Activated naive CD8-positive, alpha-beta T cell treated with anti-CD3 and anti-CD28 coated beads, Interleukin-2, amount 10 ng/mL, durations not matched to agents 7 days and 5 days (primary cell): ENCODE measurements at places on chromosomes 5 and 9.

DNA sequence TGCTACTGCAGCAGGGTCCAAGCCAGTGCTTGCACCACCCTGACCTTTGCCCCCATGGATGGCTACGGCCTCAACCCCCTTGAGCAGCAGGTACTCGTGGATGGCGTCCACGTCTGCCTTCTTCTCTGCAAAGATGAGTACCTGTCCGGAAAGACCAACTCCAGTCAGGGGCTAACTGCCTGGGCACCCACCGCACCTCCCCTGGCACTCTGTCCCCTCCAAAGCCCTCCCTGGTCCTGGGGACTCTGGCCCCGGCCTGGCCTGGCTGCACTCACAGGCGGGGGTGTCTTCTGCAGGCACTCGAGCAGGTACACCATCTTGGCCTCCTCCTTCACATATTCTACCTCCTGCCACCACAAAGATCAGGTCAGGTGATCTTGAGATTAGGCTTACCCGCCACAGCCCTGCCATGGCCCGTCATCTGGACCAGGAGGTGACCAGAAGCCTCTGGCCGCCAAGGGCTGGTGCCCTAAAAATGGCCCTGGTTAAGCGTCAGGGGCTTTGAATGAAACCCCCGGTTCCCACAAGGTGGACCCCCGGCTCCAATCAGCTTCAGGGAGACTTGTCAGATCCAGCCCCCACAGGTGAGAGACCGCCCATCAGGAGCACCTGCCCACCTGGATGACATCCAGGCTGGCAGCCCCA lies 3.2 kb upstream of the DOK3 start:
- DNase-seq, result no peak

DNA sequence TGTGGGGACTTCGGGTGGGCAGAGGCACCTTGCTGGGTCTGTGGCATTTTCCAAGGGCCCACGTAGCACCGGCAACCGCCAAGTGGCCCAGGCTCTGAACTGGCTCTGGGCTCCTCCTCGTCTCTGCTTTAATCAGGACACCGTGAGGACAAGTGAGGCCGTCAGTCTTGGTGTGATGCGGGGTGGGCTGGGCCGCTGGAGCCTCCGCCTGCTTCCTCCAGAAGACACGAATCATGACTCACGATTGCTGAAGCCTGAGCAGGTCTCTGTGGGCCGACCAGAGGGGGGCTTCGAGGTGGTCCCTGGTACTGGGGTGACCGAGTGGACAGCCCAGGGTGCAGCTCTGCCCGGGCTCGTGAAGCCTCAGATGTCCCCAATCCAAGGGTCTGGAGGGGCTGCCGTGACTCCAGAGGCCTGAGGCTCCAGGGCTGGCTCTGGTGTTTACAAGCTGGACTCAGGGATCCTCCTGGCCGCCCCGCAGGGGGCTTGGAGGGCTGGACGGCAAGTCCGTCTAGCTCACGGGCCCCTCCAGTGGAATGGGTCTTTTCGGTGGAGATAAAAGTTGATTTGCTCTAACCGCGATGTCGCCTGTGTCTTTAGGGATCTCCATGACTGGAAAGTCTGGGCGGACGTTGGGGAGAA lies 5.8 kb downstream of the DPP7 start:
- DNase-seq, result no peak

DNA sequence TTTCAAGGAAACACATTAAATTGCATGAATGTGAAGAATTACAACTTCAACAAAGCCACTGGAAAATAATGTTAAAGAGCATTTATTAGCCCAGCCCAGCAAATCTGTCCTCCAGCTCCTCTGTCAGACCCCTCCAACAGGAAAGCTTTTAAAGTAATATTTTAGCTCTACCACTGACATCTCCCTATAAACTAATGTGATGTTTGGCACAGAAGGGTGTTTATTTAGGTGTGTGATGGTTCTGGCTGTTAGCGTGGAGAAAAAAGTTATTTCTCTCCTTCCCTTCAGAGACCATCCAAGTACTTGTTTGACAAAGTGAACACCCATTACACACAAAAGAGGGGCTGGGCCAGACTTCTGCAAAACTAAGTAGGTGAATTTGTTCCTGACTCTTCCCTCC lies 111.9 kb upstream of the TARS1 start:
- no peak for DNase-seq

DNA sequence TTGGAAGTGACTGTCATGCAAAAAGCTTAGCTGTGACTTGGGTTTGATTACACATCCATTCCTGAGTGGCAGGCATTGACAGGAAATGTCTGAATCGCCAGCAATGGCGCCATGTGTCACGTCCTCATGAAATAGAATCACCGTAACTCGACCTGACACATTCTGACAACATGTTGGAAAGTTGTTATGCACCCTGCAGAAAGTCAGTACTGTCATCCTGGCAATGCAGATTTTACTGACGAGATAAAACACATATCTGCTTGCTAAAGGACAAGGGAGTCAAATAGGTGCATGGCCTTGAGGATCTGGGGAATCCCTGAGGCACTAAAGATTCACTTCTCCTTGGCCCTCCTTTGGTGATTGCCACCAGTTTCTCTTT lies 344.2 kb downstream of the SPATA31D1 start:
- no peak for DNase-seq

GRCh38 chr5:56480705-56481427 lies 247.7 kb upstream of the ANKRD55 start:
- peak; percentile 39 for DNase-seq

DNA sequence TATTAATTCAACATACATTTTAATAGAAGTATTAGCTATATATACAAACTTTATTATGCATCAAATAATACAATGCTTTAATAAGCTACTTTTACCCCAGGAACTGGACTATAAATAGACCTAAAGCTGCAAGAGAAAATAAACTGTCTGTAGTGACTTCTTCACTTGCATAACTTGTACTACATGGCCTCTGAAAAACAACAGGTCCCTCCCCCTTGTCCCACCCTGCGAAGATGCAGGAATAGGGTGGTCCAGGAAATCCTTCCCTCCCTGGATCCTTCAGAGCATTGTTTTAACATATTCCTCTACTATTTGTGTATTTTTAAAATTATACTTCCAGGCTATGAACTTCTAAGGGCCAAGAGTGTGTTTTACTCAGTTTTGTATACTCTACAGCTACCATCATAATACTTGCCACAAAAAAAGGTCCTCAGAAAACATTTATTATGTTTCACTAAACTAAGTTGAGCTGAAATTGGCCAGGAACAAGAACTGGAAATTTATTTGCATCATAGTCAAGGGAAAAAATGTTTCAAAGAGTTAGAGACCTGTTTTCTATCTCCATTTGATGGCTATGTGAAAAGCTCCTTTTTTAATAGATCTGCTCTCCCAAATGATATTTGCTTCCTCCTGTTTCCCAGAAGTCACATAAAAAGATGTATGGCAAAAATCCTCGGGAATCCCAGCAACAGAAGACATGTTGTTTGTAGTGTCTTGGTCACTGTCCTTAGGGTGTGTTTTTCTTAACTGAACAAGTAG lies 15.2 kb upstream of the SELENOP start:
- DNase-seq, result no peak

DNA sequence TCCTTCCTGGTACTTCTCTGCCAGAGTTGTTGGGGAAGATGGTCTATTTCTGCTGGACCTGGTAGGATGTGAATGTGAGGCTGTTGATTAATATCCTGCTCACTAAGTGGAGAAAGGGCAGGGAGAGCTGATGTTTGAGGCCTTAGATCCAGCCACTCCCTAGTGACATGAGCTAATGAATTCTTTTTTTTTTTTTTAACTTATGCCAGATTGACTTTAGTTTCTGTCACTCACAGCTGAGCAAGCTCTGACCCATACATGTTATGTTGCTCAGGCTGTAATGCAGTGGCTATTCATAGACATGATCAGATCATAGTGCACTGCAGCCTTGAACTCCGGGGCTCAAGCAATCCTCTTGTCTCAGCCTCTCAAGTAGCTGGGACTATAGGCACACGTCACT lies 75.1 kb upstream of the SPRY4 start:
- DNase-seq, result no peak

- DNase-seq, result no peak
These were observed 1209.1 kb downstream of the CDH12 start for GRCh38 chr5:21644032-21644431.

GRCh38 chr5:137497396-137498290 lies 1.5 kb downstream of the SPOCK1 start:
- DNase-seq, result no peak

DNA sequence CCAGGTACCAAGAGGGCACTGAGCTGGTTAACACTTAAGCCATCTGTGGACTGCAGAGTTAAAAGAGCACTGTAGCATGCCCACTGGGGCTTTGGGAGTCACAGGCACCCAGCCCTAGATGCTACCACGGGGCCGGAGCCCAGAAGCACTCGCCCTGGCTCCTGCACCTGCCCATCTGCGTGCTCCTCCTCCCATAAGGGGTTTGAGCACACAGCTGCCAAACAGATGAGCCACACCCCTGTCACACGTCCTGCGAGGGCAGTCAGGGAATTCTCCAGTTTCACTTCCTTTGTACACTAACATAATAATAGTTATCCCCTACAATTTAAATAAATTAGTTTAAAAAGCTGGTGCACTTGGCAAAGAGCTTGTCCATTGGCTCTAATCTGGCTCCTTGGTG lies 4.5 kb upstream of the PCA3 start:
- DNase-seq, result no peak

GRCh38 chr5:132179405-132179804 lies 48.2 kb downstream of the P4HA2 start:
- no peak for DNase-seq

GRCh38 chr9:93128715-93129224 lies 5.3 kb downstream of the NINJ1 start:
- DNase-seq, result no peak

DNA sequence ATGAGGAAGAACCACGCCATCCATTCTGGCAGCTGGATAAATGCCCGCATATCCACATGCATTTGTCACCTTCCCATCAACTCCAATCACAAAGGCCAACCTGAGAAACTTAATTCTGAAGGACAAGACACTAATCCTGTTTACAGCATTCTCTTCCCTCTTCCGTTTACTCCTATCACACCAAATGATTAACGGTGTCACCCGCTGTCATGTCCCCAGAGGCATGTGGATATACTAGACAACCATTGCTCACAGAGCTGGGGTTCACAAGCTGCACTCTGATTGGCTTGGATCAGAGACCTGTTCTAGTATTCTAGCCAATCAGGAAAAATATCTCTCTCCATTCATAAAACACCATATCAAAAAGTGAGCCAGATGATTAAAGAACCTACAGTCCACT lies 3.6 kb downstream of the MACROH2A1 start:
- no peak for DNase-seq

- DNase-seq, result no peak
These were observed 87.0 kb upstream of the CCNH start for GRCh38 chr5:87499478-87500410.

DNA sequence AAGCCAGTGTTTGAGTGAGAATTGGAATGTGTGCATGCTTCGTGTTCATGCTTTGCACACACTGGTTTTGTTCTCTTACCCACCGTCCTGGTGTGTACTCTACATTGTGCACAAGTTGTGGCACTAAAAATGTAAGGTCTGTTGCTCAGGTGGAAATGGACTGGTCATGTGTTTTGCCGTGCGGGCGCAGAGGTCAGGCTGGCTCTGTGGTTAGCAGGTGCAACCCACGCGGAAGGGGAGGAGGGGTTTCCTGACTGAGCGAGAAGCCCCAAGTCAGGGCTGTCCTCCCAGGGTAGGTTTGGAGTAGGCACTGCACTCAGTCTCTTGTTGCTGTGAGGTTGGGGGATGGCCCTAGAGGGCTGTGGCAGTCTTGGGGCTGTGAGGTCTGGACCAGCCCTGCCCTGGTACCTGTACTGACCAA lies 86.6 kb downstream of the EHMT1 start:
- DNase-seq, result peak; percentile 56

DNA sequence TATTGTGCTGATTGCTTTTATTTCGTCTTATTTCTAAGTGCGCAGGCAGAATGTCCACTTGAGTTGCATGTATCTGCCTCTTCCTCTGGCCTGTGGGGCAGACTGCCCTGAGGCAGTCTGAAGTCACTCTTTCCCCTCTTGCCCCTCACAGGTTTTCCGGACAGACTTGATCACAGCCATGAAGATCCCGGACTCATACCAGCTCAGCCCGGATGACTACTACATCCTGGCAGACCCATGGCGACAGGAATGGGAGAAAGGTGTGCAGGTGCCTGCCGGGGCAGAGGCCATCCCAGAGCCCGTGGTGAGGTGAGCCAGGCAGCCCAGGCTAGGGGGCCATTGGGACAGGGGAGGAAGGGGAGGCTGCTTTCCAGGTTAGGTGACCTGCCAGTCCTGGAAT lies 26.4 kb downstream of the JADE2 start:
- no peak for DNase-seq

- DNase-seq, result no peak
These were observed 339.0 kb downstream of the NSG2 start for GRCh38 chr5:174384509-174384947.

DNA sequence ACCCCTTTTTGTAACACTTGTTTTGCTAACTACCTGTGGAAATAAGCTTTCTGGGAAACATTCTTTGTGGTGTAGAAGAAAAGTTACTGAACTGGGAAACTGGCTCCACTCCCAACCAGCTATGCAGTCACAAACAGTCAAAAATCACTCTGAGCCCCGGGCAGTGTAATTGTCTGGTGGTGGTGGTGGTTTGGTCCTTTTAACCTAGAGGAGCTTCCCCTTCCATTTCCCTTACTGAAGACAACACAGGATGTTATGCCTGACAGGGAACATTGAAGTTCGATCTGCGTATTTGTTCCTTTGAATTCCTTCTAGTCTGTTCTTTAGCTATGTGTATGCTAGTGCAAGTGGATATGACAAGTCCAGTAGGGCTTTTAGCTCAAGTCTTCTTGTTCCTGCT lies 56.8 kb upstream of the TBCA start:
- DNase-seq, result no peak

DNA sequence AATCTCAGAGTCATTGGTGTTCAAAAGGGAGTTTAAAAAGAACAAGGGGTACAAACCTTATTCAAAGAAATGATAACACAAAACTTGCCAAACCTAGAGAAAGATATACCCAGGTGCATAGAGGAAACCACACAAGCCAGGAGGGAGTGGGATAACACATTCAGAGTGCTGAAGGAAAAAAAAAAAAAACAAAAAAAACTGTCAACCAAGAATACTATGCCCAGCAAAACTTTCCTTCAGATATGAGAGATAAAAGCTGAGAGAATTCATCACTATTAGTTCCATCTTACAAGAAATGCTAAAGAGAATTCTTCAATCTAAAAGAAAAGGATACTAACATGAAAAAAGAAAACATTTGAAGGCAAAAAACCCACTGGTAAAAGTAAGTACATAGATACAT lies 11.5 kb upstream of the TESK1 start:
- DNase-seq, result no peak
